ENCODE measurements at places on chromosomes 4 and X.

GRCh38 chr4:23680671-23681518 is 209.0 kb downstream of the PPARGC1A start:
- peak; percentile 67 for DNase-seq

- no peak for DNase-seq
These were observed 82.5 kb downstream of the AMELX start for GRCh38 chrX:11375614-11376119.

DNA sequence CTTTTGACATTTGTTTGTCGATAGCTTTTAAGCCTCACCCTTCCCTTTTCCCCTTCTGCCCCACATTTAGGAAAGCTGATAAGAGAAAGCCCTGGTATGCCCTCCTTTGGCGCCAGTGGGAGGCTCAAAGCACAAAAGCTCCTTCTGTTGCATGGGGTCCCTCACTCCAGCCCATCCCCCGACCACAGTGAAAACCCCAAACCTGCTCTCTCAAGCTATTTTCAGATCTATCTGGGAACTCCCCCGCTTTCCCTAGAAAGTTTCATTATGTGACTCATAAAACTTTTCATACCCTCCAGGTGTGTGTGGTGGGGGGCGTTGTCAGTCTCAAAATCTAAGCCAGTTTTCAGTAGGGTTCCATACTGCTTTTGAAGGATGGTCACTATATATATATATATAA is 259.0 kb upstream of the PCDH7 start:
- no peak for DNase-seq

DNA sequence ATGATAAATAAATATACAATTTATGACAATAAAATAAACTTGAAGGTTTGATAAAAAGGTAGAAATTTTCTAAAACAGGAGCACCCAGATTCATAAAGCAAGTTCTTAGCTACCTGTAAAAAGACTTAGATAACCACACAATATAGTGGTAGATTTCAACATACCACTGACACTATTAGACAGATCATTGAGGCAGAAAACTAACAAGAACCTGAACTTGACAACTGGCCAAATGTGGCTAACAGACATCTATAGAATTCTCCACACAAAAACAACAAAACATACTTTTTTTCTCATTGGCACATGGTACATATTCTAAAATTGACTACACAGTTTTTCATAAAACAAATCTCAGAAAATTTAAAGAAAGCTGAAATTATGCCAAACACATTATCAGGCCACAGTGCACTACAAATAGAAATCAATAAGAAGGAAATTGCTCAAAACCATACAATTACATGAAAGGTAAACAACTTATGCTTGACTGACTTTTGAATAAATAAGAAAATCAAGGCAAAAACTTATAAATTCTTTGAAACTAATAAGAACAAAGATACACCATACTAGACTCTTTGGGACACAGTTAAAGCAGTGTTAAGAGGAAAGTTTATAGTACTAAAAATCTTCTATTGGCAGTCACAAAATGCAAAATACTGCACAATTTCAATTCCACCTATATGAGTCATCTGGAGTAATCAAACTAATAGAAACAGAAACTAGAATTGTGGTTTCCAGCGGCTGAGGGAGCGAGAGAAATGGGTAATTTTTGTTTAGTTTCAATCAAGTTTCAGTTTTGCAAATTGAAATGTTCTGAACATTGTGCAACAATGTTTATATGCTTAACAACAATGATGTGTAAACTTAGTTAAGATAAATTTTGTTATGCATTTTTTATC is 925.6 kb downstream of the SH3BGRL start:
- DNase-seq, result no peak

DNA sequence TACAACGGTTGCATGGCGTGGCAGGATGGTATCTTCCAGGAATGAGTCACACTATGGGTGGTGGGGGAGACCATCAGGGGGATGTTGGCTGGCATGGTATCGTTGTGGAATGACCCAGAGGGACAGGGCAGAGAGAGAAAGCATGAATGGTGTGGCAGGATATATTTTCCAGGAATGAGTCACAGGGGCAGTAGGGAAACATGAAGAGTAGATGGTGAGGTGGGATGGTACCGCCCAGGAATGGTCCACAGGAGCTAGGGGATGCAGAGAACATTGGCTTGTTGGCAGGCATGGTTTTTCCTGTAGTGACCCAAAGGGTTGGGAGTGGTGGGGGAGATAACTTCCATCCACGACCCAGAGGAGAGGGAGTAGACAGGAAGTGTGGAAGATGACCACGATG is 62.4 kb downstream of the MAOA start:
- DNase-seq, result no peak

DNA sequence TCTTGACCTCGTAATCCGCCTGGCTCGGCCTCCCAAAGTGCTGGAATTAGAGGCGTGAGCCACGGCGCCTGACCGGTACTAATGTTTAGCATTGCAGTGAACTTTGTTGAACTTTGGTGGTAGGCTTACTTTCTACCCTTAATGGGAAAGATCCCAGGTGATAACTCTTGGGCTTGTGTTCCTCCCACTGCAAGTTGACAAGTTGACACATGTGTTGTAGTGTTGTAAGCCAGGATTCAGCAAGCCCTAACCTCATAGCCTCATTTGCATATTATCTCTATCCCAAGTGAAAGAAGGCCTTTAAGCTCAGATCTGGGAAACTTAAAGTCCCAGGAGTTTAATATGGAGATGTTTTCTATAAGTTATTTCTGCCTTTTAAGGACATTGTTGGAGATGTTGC is 80.0 kb upstream of the CLCN4 start:
- no peak for DNase-seq

Measured in fibroblast of skin of back (primary cell).